ENCODE measurements at places on chromosomes 2 and 18. TPM values are rescaled to one million over a fixed set of nuclear protein-coding genes. Genes with fewer than 3 reads are reported as not detected.

Gene PMAIP1
- 12.1 TPM for total RNA-seq

GRCh38 chr2:205462681-205463345, 219.5 kb upstream of the NRP2 start:
- DNase-seq: no peak

GRCh38 chr2:160694631-160695030, 201.0 kb upstream of the RBMS1 start:
- no peak for DNase-seq

Gene ASIC4
- total RNA-seq: 0.53 TPM

Gene REG3G
- total RNA-seq: not detected

GRCh38 chr18:7524786-7525185, 42.3 kb upstream of the PTPRM start:
- DNase-seq: no peak

DNA sequence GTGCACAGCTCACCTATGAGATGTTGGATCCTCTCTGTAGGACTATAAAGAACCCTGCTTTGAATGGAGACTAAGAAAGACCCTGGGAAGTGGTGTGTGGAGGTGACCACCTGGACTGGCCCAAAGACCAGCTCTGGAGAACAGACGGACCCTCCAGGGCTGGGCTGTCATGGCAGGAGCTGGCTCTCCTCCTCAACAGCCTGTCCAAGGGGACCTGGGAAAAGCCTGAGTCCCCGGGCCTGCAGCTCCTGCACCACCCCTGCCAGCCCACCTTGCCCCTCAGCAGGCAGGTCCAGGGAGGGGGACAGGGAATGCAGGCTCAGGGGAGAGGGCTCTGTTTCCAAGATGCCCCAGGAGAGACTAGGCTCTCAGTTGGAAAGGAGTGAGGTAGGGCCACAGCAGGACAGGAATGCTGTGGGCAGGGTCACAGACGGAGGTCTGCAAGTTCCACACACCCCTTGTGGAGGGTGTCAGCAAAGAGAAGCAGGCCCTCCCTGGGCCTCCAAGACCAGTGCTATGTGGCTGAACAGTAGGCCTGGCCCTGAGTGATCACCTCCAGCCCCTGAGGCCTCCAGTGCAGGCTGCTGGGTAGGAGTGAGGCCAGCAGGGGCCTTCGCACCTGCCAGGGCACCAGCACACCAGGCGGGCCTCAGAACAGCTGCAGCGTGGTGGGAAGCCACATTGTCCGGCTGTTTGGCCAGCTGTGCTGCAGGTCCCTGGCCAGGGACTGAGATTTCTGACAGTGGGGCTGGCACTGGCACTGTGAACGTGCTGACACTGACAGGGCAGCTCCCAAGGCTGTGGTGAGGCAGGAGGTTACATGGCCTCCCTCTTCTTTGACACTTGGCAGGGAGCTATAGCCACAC, 86.4 kb upstream of the OTOS start:
- DNase-seq: no peak

Gene TUBA3E
- total RNA-seq: not detected

DNA sequence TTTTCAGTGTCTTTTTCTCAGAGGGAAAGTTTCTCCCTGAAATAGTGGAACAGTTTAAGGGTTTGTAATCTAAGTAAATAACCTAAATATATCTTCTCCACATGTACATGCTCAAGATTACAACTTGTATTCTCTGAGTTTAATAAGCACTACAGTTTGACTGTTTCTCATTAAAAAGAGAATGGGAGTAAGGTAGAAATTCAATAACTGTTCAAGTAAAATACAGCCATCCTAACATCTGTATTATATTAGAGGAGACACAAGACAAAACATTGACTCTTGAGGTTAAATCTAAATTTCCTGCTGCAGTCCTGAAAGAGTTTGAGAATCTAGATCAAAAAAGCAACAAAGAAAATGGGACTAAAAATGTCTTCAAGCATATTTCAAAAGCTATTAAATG, 73.0 kb upstream of the ZNF397 start:
- no peak for DNase-seq

Data from bronchial epithelial cell (primary cell).